ENCODE measurements at places on chromosomes 13 and 19.

- DNase-seq, result no peak
These were observed 826.0 kb upstream of the PRR20A start for GRCh38 chr13:56314765-56315164.

- DNase-seq, result no peak
These were observed 29.5 kb downstream of the COMP start for GRCh38 chr19:18761531-18762110.

DNA sequence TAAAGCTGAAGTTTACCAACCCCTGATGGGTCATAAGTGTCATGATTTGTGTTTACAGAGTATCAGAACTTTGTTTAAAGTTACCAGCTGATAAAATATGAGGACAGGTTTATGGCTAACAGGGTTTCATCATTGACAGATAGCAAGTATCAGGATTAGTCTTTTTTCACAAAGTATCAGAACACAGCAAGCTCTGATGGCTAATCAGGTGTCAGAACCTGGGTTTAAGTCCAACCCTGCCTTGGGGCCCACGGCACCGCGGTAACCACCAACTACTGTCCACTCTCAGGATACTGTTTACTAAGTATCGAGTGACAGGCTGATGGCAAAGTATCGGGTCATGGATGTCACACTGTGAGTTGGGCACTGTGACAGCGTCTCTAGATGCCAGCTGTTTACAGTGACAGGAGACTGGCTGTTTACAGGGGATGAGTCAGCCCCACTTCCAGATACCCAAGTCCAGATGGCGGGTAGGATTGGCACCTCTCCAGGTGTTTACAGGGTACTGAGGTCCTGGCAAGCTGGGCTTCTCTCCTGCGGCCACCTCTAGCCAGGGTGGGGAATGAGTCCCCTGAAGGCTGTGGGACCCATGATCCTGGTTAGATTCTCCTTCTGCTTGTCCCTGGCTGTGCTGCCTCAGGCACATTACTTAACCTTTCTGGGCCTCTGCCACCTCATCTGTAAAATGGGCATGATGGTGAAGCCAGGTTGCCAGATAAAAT lies 21.8 kb downstream of the ARRDC2 start:
- no peak for DNase-seq

DNA sequence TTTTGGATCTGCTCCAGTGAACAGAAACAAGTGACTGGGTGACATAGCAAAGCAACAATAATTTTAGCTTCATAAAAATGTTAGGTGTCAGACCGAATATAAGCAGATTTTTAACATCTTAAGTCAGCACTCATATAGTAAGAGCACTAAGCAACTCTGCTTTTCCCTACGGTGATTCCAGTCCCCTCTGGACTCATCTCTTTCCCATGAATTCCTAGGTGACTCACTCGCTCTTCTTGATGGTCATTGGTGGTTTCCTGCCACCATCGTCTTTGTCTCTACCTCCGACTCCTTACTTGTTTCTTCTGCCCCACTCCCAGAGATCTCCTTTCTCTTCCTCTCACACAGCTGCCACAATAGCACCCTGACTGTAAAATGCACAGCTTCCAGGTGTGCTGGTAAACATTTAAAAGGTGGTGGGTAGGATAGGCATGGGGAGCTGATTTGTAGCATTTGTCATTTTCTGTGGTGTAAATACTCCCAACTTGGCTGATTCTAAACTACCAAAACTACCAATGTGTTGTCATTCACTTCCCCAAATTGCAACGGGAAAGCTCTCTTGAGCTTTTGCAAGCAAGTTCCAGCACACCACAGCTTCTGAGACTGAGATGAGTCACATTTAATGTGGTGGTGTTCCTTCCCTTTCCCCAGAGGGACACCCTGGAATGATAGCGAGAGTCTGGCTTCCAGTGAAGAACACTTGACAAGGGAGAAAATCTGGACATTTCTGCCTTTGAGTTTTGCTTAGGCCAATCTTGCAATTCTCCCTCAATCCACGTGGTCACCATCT lies 42.8 kb upstream of the CLDN10 start:
- DNase-seq, result no peak

GRCh38 chr13:94987081-94987480 lies 274.7 kb upstream of the SOX21 start:
- no peak for DNase-seq
